ENCODE measurements at places on chromosomes 11 and 22.

DNA sequence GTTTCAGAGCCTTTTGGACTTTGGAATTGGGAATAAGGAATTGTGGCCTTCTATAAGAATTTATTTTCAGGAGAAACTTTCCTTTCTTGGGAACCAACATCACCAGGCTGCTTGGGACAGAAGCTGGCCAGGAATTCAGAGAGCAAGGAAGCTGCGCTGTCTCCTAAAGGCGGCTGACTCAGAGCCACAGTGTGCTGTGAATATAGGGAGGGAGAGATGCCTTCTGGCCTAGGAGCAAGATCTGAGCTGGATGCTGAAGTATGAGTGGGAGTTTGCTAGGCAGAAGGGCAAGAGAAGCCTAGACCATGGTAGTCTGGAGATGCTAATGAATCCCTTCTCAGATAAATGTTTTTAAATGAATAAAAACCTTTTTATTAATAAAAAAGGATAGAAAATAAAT is 213.7 kb upstream of the TBCEL start:
- DNase-seq = peak; percentile 15

DNA sequence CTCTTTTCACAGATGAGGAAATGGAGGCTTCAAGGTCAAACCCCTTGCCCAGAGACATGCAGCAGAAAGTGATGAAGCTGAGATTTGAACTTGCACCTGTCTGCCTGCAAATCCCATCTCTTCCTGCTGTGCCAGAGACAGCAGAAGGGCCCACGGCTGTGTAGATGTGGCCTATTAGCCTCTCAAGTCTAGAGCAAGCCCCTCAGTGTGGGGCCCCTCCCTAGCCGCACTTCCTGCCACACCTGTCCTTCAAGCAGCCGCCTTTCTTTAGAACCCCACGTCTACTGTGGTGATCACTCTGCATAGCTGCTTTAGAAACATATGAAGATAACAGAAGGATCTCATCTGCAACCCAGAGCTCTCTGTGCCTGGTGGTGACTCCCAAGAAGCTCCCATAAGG is 41.2 kb upstream of the JAM3 start:
- DNase-seq = no peak

GRCh38 chr11:75722669-75723042 is 5.0 kb downstream of the MOGAT2 start:
- DNase-seq = no peak

DNA sequence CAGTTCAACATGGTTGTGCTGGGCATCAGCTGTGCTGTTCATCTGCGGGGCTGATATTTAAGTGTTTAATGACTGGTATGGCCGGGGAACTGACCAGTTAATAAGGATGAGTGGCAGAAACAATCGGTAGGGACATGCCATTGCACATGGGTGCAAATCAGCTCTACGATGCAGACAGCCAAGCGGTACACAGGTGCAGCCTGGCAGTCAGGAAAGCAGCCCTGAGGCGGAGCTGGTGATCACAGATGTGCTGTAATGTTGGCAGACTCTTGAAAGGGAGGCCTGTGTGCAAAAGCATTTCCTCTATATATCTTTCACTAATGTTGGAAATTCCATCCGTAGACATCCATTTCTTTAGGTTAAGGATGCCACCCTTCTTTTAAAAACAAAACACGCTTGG is 1.1 kb downstream of the MMP20 start:
- no peak for DNase-seq

Data from astrocyte of the spinal cord (primary cell).